Activated CD8-positive, alpha-beta memory T cell treated with anti-CD3 and anti-CD28 coated beads for 48 hours (primary cell): ENCODE measurements at places on chromosomes 16 and 17.

GRCh38 chr17:19242926-19243325 is 5.8 kb downstream of the EPN2 start:
- DNase-seq: no peak

- DNase-seq: no peak
Observed at GRCh38 chr16:1809281-1809801, 15.8 kb upstream of the IGFALS start.

DNA sequence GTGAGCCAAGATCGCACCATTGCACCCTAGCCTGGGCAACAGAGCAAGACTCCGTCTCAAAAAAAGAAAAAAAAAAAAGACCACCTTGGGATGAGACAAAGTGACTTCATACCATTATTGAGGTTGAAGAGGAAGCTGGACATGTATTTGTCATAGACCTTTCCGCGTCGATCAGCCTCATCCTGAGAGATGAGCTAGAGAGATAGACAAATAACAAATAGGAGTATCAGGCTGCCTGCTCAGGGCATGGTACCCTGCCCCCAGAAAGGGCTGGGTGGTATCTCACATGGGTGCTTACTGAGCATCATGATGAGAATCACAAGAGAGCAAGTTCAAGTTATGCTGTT is 22.1 kb downstream of the CNTNAP1 start:
- DNase-seq: no peak

- no peak for DNase-seq
Observed at GRCh38 chr17:44961921-44962350, 6.2 kb downstream of the C1QL1 start.

DNA sequence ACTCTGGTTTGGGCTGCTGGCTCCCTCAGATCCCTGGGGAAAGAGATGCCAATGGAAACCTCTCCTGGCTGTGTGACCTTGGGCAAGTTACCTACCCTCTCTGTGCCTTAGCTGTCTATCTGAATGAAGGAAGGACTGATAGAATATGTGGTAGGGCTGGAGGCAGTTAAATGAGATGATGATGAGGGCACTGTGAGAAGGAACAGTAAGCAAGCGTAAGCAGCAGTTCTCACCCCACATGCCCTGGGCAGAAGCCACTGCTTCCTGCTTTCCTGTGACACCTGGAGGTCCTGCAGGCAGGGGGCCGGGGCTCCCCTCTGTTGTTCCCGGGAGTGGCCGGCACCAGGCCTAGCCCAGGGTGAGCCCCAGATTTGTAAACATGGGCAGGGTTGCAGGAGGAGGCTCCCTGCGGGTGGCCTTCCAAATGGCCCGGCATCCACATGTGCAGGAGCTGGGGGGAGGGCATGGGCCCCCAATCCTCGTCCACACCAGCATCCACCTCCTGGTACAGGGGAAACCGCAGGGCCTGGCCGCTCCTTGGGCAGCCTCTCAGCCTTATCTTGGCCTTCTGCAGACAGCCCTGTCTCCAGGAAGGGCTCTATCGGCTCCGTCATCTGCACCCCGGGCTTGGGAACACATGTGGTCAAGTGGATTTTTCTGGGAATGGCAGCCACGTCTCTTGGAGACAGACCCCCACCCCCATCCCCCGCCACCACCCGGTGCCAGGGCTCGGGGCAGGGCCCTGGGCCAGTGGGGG is 235.6 kb upstream of the GSE1 start:
- DNase-seq: no peak

DNA sequence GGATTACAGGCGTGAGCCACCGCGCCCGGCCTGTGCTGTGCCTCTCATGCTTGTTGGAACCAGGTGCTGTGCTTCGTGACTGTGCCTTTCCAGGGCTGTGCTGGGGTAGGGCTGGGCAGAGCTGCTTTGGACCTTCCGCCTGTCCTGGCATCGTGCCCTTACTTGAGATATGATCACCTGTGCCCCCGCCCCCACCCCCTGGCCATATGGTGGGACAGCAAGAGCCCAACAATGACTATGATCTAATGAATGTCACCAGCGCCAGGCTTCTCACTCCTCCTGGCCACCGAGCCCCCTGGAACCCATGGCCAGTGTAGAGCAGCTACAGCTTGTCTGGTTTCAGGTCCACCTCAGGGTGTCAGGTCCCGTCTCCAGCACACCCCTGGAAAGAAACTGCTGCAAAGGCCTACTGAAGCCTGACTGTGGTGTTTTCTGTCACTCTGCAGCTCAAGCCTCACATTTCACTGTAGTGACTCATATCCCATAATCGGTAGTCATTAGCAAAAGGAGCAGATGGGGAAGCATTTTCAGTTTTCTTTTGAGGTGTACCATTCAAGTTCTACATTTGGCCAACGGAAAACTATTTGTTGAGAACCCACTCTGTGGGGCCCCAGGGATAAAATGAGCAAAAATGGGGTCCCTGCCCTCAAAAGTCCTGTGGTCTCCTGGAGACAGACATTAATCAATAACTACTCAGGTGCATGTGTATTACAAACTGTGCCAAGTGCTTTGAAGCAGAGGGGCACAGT is 22.1 kb downstream of the FCSK start:
- DNase-seq: peak; percentile 30

DNA sequence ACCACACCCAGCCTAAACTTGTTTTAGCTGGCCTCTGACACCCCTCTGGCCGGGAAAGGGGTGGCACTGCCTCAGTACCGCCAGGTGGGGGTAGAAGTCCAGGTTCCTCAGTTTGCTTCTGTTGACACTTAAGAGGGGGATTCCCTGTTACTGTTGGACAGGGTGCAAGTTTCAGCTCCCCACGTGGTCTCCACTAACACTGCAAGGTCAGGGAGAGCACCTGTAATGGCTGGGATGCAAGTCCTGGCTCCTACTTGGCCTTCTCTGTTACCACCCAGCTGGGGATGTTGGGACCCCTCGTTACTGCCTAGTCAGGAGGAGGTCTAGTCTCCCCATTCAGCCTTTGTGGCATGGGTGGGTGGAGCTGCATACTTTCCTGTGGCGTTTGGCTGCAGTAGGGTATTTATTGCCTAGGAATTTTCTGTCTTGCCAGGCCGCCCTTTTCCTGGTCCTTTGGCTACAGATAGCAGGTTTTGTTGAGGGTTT is 10.6 kb upstream of the MFAP4 start:
- DNase-seq: no peak

GRCh38 chr16:82013139-82013538 is 1.9 kb upstream of the SDR42E1 start:
- DNase-seq: no peak

GRCh38 chr17:78716814-78717393 is 65.2 kb downstream of the CYTH1 start:
- DNase-seq: no peak

DNA sequence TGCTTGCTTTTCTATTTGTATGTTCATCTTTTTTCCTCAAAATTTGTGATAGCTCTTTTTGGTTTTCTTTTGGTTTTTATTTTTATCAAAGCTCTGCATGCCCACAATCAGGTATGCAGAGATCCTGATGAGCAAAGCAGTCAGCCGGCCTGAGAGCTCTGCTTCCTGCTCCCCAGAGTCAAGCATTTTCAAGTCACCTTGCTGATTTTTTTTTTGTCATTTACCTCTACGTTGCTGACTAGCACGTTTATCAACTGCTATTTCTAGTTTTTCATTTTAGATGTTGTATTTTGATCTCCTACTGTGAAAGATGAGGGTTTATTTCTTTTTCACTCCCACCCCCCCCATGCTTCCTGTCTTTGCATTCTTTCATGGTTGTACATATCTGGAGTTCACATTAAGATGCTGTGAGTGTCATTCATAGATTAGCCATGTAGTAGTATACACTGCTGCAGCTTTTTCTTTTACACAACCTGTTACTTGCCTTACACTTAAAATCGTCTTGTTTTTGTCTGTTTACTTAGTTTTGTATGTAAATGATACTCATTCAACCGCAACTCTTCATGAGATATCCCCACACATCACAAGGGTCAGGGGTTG is 196.2 kb downstream of the LGALS9B start:
- DNase-seq: no peak

DNA sequence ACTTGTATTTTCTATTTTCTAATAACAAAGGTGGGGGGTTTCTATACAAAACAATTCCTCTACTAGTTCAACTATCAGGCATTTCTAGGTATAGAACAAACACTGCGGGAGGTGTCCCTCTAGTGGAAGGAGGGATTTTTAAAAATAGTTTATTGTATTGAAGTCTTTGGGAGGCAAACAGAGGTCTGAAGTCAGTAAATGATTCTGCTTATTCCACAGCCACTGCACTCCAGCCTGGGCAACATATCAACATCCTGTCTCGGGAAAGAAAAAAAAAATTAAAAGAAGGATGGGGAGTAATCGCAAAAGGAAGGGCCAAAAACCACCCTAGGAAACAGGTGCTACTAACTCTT is 648 bp upstream of the ERCC4 start:
- no peak for DNase-seq

DNA sequence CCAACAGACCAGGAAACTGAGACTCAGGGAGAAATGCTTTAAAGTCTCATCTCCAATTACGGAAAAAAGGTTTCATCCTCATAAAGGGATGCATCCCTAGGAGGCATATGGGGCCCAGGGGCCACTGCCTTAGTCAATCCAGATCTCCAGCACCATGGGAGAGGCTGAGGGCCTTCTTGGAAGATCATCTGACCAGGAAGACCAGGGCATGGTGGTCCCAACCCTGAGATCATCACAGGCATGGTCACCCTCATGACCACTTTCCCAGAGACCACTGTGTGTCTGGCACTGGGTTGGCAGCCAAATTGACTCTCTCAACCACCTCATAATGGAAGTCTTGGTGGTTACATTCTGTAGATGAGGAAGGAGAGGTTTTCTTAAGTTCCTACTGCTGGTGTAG is 23.4 kb upstream of the CES5A start:
- DNase-seq: no peak

GRCh38 chr16:27473101-27473900 is 71.3 kb downstream of the IL21R start:
- no peak for DNase-seq
